ENCODE measurements at places on chromosomes 13 and 19.

- no peak for DNase-seq
Observed at GRCh38 chr13:20051366-20051765, 92.8 kb downstream of the ZMYM2 start.

DNA sequence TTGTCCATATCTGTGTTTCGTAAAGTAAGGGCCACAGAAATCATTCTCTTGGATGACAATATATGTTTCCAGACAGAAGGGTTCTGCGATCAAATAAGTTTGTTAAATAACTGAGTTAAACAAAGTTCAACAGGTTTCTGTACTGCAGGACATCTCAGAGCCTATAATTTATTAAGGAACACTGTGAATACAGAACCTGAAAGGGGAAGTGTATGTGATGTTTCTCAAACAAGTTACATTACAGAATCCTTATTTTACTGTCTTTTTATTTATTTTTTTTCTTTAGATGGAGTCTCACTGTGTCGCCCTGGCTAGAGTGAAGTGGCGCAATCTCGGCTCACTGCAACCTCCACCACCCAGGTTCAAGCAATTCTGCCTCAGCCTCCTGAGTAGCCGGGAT is 55.4 kb upstream of the GTF2F2 start:
- DNase-seq = no peak

- no peak for DNase-seq
Observed at GRCh38 chr13:35744566-35745178, 268.2 kb upstream of the MAB21L1 start.

- no peak for DNase-seq
Observed at GRCh38 chr19:17495639-17496296, 15.7 kb upstream of the PGLS start.

DNA sequence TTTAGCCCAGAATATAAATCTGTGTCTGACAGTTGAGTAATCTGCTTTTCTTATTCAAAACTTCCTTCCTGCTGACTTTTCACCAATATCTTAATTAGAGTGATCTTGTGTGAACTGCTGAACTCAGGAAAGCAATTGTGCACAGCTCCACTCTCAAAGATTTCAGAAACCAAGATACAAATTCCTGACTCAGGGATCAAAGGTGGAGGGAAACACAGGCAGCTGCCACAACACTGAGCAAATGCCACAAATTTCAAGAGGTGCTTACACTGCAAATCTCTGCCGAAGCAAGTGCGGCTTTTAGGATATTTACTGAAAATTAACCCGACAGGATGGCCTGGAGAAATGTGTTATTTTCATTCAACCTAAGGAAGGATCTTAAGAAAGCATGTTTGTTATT is 111.4 kb downstream of the STOML3 start:
- DNase-seq = no peak

GRCh38 chr19:50844296-50844935 is 10.3 kb upstream of the KLK3 start:
- DNase-seq = no peak

DNA sequence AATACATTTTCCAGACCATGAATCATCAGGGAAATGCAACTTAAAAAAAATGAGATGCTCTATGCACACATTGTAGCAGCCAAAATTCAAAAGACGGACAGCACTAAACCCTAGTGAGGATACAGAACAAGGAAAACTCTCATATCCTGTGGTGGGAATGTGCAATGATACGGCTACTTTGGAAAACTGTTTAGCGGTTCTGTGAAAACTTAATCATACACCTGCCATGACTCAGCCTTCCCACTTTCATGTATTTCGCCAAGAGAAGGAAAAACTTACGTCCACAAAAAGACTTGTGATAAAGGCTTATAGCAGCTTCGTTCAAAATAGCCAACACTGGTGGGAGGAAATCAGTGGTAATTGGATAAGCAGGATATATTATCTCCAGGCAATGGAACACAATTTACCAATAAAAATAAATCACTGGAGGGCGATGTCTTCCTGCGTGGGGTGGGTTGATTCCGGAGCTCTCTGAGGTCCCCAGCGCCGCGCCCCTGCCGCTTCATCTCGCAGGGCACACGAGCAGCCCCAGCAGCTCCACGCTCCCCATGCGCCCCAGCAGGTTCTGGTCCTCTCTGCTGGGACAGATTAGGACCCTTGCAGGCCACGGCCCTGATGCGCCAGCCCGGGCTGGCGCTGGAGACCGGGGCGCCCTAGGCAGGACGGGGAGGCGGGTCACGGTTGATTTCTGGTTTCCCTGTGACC is 97.2 kb upstream of the ARHGEF7 start:
- DNase-seq = no peak

DNA sequence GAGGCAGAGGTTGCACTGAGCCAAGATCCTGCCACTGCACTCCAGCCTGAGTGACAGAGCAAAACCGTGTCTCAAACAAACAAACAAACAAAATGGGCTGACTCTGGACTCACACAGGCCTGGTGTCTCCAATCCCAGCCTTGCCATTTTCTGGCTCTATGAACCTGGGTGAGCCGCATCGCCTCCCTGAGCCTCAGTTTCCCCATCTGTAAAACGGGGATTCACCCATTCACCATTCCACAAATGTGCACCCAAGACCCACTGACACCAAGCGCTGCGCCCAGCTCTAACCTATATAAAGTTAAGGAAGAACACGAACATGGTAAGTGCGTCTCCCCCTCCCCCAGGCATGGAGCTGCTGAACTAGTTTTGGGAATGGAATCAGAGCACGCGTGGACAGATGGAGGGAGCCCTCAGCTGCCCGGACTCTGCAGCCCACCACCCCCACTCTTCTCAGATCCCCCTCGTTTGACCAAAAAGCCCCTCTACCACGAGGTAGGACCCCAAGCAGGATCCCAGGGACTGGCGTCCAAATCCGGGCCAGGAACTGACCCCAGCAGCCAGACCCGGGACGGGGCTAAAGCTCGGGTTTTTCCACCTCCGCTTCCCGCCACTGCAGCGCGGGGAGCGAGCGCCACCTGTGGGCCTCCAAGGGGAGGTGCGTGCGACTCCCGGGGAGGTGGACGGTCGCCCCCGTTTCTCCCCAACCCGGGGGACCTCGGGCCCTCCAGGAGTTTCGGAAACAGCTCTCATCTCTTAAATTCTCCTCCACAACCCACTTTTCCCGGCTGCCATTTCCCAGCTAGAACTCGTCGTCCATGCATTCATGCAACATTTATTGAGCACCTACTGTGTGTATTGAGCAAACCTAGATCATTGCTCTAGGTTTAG is 33.0 kb upstream of the ADGRE5 start:
- DNase-seq = peak; percentile 71

- DNase-seq = no peak
Observed at GRCh38 chr13:68057836-68058235, 827.7 kb upstream of the PCDH9 start.

GRCh38 chr13:50268500-50268899 is 253.3 kb downstream of the KCNRG start:
- DNase-seq = no peak

DNA sequence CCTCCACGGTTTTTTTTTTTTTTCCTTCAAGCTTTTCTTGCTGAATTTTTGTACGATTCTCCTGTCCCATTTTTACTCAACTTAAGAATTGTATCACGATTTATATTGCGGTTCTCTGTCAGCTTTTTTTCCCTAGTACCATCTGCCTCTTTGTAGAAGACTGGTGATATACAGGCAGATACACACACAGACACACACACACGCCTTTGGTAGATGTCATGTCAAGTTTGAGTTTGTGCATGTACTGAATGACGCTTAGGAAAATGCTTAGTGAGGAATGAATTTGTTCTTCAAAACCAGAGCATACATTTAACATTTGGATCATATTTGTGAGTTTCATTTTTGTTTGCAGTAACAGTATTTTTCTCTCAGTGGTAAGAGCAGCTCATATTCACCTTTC is 82.0 kb upstream of the MBNL2 start:
- DNase-seq = no peak

- no peak for DNase-seq
Observed at GRCh38 chr13:26680123-26680450, 80.5 kb downstream of the GPR12 start.

- no peak for DNase-seq
Observed at GRCh38 chr13:114099191-114099590, 33.2 kb downstream of the RASA3 start.

- no peak for DNase-seq
Observed at GRCh38 chr13:42007844-42008243, 40.6 kb upstream of the DGKH start.

GRCh38 chr19:32812036-32812435 is 57.5 kb downstream of the SLC7A9 start:
- DNase-seq = no peak

DNA sequence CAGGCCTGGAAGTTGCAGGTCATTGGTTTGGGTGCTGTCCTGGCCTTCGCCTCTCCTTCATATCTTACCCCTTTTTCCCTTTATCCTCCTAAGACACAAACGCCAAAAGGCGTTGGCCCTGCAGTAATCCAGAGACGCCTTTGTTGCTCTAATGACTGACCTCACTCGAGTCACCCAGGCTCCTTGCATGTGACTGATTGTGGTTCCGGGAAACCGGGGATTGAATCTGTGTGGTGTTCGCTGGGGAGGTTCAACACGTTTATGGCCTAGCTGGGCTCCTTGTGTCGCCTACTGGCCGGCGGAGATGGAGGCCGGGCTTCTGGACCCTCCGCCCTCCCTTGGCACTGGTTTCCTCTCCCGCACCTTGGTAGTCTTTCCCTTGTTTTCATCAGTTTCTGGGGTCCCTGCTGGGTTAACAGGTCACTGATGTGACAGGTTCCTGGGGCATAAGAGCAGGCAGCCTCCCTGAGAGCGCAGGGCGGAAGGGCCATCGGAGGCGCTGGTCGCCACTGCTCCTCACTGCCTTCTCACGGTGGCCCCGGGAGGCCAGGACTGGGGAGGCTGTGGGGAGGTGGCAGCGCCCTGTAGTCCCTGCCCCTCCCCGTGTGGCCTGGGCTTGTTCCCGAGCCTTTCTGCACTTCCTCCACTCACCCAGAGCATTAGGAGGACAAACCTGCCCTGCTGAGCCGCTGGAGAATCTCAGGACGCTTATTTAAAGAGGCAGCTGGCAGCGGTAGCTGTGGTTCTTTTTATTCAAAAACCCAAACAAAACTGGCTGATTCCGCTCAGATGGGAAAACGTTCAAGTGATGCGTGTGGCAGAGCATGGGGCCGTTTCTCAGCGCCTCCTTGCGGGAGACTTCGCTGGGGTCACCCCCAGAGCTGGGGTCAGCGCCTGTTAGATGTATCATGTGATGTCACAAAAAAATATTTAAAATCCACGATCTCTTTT is 18.1 kb upstream of the NDUFS7 start:
- DNase-seq = no peak

- no peak for DNase-seq
Observed at GRCh38 chr19:12093777-12094176, 29.2 kb downstream of the ZNF844 start.

DNA sequence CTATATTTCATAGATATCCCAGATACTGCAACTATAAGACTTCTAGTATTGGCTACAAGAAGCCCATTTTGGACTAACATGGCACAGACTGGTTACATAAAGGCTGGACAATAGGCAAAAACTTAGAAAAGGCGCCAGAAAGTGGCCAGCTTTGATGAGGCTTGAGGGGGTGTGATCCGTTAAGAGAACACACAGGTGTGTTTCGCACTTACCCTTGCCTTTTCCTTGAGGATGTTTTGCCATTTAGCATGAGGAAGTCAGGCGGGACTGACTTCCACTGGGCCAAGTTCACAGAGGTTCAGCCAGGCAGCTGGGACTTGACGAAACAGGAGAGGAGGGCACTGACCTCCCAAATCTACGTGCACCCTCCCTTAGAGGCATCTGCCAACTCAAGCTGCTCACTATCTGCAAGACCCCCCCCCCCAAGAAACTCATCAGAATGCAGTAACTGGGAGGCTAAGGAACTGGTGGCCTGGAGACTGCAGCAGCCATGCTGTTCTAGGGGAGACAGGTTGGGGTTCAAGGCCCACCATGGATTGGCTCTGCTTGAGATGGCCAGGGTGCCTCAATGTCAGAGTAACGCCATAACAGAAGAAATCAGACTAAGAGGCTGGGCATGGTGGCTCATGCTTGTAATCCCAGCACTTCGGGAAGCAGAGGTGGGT is 4.5 kb upstream of the LIN7B start:
- no peak for DNase-seq

DNA sequence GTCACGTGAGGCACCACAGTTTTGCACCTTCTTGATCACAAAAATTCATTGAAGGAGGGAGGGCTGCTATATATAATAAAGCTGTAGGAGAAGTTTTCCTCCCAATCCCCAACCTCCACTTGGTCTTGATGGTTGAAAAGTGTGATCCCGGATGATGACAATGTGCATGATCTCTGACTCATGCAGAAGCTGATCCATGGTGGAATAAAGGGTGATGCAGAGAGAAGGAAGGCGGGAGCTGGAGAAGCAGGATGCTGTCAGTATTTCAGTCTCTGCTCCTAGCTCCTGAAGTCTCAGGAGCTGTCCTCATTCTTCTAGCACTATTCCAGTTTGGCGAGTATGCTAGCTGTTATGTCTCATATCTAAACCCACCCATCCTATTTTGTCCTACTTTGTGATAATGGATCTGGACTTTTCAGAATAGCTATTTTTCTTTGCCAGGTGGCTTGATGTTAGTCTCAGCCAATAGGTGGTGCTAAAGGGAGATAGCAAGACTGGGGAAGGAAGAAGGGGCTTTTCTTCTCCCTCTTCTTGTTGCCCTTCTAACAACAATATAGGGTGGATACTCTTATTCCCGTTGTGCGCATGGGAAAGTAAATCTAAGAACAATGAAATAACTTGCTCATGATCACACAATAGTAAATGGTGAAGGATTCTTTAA is 65.6 kb upstream of the HTR2A start:
- DNase-seq = peak; percentile 54

- no peak for DNase-seq
Observed at GRCh38 chr19:42155796-42156195, 23.6 kb upstream of the POU2F2 start.

GRCh38 chr13:101989798-101990350 is 412.0 kb downstream of the FGF14 start:
- no peak for DNase-seq

- no peak for DNase-seq
Observed at GRCh38 chr13:42906257-42906656, 85.8 kb downstream of the EPSTI1 start.

- no peak for DNase-seq
Observed at GRCh38 chr13:42746866-42747265, 34.5 kb upstream of the FAM216B start.

- DNase-seq = no peak
Observed at GRCh38 chr19:33674626-33675367, 53.0 kb downstream of the CHST8 start.
